Germinal center (tissue), 1 donor: ENCODE measurements at places on chromosomes 2 and 18.

DNA sequence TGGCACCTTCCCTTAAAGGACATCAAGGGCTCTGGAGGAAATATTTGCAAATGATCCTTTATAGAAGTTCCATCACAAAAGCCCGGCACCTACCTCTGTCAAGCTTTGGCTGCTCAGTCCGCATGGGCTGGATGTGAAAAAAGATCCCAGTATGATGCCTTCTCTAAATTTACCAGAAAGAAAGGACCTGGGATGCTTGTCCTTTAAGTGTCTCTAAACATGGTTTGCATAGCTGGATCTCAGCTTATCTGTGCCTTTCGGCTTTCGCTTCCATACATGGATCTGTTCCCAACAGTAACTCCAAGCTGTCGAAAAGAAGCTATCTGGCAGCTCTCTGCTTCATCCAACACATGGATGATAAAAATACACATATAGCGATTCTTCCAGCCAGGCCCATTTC, 60.4 kb upstream of the SLC8A1 start:
- no peak for DNase-seq

- no peak for DNase-seq
These were observed 1.3 kb downstream of the AOX1 start for GRCh38 chr2:200587007-200587616.

DNA sequence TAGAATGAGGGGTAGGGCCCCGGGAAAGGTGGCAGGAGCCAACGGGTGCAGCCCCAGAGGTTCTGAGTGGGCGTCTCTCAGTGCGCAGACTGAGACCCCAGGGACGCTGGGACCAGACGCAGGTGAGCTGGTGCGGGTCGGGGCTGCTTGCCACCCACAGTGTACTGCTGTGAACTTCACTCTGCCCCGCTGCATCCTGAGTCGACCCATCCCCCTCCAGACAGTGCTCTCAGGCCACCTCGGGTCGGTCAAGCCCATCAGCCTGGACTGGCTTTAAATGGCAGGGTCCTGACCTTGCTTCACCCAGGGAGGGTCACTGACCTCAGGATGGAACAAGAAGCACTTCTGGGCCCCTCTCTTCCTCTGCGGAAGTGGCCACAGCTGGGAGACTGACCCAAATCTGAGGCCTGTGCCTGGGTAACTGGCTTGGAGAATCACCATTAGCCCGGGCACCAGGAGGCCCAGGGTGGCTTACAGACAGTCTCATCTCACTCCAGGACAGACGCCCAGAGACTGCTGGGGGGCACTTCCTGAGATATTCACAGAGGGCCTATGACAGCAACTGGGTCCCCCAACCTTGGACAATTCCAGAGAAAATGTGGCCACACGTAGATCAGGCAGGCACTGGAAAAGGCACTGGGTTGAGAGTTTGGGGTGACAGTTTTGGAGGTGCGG, 23.7 kb upstream of the BOK start:
- DNase-seq, result no peak

- no peak for DNase-seq
These were observed 17.7 kb downstream of the PHOSPHO2 start for GRCh38 chr2:169711751-169712509.

GRCh38 chr2:239300871-239301735, 99.7 kb downstream of the HDAC4 start:
- DNase-seq, result no peak

DNA sequence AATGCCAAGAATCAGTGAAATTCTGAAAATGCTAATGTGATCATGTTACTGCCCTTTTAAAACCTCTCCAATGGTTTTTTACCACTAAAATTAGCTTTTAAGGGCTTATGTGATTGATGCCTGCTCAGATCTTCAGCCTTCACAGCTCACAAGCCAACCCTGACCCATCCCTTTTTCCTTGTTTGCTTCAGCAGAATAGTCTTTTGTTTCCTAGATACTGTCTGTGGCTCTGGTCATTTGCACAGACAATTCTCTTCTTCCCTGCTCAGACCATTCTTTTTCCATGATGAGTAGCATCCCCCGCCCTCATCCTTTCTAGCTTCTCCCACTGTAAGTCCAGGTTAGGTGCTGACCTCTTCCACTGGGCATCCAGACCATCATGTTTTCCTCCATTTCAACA, 164.9 kb upstream of the NT5C1B start:
- no peak for DNase-seq

DNA sequence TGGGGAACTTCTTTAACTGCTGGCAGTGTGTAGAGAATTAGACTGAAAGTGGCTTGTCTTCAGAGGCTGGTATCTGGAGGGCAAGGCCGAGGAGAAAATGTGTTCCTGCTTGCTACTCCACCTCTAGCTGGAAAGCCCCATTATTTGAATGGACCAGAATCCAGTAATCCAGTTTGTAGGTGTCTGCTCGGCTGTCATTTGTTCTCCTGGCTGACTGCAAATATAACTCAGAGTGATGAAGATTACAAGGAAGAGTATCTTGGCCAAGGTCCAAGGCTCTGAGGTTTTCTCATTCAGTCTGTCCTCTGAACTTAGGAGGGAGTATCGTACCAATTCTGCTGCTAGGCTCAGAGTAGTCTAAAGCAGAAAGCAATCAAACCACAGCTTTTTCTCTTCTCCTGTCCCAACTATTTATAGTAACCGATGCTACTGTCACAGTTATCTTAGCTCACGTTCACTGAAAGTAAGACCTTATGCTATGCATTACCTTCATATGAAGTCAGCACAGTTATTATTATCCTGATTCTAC, 228.6 kb downstream of the SETBP1 start:
- no peak for DNase-seq

GRCh38 chr2:56534321-56534720, 350.5 kb downstream of the CCDC85A start:
- no peak for DNase-seq

DNA sequence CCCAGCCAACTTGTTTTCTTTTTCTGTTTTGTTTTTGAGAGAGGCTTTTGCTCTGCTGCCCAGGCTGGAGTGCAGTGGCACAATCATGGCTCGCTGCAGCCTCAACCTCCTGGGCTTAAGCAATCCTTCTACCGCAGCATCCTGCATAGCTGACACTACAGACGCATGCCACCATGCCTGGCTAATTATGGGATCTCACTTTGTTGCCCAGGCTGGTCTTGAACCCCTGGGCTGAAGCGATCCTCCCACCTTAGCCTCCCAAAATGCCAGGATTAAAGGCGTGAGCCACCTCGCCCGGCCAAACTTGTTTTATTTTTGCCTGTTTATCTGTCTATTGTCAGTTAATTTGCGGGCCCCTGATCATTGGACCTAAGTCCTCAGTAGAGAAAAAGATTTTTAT, 61.6 kb upstream of the MSH6 start:
- DNase-seq, result no peak

DNA sequence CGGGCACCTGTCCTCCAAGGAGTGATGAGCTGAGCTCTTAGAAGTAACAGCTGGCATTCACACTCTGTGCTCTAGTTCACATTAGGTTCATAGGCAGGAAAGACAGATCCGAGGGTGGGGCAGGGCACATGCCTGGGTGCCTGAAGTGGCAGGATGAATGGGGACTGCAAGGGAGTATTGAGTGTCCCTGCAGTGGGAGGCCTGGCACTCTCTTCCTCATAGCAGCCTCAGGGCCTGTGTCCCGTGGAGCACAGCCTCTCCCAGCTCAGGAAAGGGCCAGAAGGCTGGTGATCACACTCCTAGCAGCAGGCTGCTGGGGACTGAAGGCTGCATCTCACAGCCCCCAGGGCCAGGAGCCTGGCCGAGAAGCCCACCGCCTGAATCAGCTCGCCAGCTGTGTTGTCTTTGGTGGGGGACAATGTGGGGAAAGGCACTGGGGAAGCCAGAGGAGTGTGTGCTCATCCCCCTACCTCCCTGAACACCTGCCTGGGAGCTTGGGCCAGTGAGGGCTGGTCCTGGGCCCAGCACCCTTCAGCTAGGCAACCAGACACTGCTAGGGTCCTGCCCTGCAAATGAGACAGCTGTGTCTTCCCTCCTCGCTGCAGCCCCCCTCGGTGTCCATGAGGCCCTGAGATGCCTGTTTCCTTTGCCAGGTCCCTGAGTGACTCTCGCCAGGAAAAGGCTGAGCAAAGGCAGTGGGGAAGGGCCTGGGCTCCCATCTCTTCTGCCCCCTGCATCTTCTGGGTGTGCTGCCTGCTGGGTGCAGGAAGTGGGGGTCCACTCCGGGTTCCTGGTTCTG, 48.2 kb upstream of the HS6ST1 start:
- DNase-seq, result no peak

GRCh38 chr2:66981074-66981473, 416.1 kb upstream of the ETAA1 start:
- no peak for DNase-seq

- no peak for DNase-seq
These were observed 403.0 kb downstream of the NBAS start for GRCh38 chr2:15158100-15158499.

- DNase-seq, result no peak
These were observed 70.1 kb upstream of the ZNF385B start for GRCh38 chr2:179931502-179931901.

DNA sequence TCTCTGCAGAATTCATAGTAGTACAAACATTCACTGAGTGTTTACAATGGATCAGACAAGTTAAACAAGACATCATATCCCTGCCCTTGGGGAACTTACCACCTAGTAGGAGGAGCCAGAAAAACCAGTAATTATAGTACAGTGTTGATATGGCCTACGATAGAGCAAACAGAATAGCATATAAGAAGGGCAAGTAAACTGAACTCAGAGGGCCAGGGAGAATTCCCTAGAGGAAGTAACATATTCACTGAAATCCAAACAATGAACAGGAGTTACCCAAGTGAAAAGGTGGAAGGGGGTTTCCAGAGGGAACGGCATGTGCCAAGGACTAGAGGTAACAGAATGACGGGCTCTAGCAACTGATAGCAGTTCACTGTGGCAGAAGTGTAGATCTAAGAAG, 34.1 kb downstream of the NHEJ1 start:
- no peak for DNase-seq

DNA sequence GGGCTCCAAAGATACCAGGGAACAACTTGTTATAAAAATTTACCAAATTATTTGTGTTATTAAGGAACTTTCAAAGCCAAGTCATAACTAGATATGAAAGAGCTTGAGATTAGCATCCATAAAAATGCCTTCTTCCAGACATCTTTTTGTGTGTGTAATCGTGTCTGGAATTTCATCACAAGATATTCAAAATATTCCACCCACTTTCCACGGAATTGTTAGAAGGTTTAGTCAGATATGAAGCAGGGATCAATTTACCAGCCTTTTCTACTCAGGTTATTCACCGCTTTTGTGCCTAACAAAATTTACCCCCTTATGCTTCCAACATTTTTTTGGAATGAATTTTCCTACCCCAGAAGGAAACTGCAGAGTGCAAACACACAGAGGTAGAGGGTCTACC, 130.2 kb upstream of the ACVR2A start:
- no peak for DNase-seq

DNA sequence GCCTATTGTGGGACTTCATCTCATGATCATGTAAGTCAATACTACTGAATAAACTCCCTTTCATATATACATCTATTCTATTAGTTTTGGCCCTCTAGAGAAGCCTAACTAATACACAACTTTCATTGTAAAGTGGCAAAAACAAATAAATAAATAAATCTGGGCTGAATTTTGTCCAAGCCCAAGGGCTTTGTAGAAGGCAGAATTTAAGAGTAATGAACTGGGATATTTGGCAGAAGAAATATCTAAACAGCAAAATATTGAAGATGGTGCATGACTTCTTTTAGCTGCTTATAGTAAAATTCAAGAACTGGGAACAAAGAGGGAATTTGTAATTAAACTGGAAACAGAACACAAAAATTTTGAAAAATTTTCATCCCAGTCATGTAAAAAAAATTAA, 246.7 kb upstream of the GULP1 start:
- no peak for DNase-seq

DNA sequence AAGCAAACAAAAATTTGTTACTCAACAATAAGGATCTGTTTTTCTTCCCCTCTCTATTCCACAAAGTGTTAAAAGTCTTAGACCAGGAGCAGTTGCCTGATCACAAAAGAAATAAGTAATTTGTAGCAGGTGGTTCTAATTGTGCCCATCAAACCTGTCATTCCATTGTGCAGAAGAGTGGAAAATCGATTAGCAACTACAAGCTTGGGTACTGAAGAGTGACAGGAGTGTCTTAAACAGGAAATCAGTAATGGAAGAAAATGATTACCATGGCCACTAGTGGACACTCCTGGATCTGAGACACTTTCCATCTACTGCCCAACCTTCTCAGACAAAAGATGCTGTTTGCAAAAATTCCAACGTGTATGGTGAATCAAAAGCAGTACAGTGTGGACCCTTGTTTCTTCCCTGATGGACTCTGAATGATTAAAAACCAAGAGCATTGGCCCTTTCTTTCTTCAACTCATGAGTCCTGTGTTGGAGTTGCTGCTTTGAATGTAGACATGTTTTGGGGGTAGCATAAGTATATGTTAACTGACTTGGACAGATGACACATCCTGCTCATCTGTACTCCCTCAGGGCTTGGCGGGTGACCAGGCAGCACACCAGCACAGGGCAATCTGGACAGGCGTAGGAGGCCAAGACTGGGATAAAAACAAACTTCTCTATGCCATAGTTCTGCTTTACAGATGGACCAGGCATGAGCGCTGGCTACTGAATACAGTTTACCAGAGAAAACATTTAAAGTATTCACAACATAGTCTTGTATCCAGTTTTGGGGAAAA, 51.9 kb downstream of the PLA2R1 start:
- DNase-seq, result no peak

DNA sequence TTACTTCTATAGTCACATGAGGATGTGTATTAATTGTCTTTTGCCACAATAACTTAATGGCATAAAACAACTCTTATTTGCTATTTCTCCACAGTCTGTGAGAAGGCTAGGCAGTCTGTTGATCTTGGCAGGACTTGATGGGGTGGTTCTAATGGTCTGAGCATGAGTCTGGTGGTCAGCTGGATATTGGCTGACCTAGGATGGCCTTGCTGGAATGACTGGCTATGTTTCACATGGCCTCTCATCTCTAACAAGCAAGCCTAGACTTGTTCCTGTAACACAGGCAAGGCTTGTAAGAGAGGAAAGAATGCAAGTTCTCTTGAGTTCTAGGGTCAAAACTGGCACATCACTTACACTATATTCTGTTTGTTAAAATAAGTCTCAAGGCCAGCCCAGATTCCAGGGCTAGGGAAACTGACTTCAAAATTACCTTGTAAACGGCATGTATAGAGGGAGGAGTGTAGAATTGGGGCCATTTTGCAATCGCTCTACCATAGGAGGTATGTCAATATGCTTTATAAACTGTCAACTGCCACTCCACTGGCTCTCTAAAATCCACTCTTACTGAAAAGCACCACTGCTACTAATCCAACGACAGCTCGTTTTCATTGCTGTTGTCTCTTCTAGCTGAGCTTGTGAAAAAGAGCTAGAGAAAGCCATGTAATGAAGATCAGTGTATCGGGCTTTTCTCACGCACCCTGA, 325.0 kb upstream of the PKDCC start:
- DNase-seq, result no peak

GRCh38 chr2:159516241-159516758, 100.0 kb downstream of the BAZ2B start:
- peak; percentile 61 for DNase-seq

GRCh38 chr2:195543902-195544894, 112.8 kb upstream of the SLC39A10 start:
- DNase-seq, result no peak

DNA sequence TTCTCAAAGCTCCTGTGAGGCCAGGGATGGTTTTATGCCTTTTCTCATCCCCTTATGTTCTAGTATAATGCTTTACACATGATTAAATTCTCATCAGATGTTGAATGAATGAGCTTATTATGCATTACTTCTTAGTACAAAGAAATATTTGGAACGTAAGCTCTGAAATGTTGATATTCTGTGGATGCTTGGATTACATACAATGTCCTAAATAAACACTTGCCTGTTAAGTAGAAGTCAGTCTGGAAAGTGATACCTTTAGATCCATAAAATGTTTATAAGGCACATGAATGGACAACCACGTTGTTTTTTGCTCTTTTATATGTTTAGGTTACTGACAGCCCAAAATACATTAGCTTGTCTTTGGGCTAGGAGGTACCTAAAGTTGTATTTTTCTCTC, 248.6 kb downstream of the NEDD4L start:
- no peak for DNase-seq
